ENCODE measurements at places on chromosomes 6 and 20.

GRCh38 chr6:88637761-88638545, 325.5 kb downstream of the RNGTT start:
- DNase-seq: no peak

- DNase-seq: no peak
Measured at GRCh38 chr6:29547573-29547972, 12.0 kb downstream of the UBD start.

- peak; percentile 69 for DNase-seq
Measured at GRCh38 chr20:32610472-32611218, 25.5 kb upstream of the NOL4L start.

GRCh38 chr6:105494688-105495087, 91.8 kb upstream of the PREP start:
- no peak for DNase-seq

DNA sequence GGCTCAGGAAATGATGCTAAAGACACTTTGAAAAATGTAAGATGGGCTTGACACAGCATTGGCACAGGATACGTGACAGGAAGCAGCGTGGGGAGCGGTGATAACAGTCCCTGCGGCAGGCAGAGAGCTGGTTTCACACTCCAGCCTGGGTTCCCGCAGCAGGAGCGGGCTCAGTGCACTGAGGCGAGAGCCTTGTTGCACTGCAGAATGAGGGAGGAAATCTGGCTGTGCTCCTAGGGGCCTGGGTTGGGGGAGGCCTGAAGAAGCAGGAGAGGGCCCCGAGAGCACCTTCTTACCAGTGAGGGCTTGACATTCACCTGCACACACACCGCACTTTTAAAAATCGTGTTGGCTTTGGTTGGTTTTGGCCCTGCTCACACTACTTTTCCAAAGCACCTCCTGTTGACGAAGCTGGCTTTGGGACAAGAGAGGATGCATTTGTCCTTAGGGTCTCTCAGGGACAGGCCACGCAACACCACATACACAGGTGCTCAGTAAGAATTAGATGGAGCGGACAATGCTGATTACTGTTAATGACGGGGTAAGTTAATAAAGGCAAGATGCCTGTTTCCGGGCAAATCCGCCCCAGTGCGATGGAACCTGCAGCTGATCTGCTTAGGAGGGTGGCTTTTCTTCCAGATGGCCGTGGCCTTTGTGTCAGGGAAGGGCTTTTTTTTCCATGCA, 49.4 kb upstream of the ARMC2 start:
- no peak for DNase-seq

DNA sequence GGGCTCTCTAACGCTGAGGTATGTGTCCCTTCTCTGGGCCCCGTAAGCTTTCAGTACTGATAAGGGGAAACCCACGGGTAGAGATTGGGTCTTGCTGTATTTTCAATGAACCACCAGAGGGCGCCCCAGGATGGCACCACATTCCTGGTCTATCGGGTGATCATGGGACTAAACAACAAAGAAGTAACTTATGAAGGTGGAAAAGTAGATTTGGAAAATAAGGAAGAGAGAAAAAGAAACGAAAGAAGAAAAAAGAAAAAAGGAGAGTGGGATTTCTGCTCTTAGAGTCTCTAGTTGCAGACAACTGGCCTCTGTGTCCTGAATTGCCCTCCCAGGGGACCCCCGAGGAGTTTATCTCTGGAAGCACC, 93.8 kb downstream of the GMPR start:
- DNase-seq: peak; percentile 31

GRCh38 chr6:164246082-164246481, 831.6 kb downstream of the QKI start:
- DNase-seq: no peak

- DNase-seq: no peak
Measured at GRCh38 chr6:90126839-90127238, 169.8 kb downstream of the BACH2 start.

- DNase-seq: no peak
Measured at GRCh38 chr6:101770116-101770515, 376.6 kb downstream of the GRIK2 start.

DNA sequence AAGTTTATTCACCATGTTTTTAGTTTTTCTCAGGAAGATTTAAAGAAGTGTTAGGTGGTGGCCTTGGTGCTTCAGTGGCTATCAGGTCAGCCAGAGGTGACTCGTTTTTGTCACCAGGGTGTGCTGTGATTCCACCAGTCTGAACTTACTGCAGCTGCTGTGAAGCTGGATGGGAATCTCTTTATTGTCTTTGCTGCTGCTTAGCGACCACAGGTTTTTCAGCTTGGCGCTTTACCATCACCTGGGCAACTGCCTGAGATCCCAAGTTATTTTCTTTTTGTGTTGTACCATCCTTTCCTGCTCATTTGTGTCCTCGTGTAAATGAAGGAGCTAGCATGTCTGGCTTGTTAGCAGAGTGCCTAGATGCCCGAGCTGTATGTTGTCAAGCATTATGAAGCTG, 146.9 kb downstream of the MACROD2 start:
- peak; percentile 56 for DNase-seq

- DNase-seq: no peak
Measured at GRCh38 chr6:113011801-113012200, 664.7 kb downstream of the RFPL4B start.

DNA sequence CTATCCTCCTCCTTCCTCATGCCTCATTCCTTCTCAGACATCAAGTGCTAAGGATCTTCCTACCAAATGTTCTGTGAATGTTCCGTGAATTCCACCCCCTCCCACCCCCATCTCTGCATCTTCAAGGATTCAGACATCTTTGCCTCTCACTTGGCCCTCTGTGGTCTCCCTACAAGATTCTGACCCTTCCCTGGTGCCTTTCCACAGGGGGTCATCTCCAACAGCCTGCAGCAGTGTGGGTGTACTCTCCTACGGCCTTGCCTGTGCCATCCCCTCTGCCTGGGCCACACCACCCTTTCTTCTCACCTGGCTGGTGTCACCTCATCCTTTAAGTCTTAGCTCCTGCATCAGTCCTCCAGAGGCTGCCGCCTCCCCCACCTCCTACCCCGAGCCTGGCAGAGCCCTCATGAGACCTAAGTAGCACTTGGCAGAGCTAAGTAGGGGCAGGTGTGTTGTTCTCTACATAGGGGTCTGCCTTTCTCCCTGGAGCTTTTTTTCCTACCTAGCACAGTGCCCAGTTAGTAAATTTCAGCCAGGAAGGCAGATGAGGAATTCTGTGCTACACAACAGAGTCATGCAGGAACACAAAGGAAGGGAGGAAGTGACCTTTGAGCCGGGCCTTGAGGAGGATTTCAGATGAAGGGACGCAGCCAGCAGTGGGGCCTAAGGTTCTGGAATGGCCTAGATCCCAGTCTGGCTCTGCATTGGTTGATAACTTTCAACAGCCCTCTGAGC, 43.1 kb downstream of the TM9SF4 start:
- no peak for DNase-seq

DNA sequence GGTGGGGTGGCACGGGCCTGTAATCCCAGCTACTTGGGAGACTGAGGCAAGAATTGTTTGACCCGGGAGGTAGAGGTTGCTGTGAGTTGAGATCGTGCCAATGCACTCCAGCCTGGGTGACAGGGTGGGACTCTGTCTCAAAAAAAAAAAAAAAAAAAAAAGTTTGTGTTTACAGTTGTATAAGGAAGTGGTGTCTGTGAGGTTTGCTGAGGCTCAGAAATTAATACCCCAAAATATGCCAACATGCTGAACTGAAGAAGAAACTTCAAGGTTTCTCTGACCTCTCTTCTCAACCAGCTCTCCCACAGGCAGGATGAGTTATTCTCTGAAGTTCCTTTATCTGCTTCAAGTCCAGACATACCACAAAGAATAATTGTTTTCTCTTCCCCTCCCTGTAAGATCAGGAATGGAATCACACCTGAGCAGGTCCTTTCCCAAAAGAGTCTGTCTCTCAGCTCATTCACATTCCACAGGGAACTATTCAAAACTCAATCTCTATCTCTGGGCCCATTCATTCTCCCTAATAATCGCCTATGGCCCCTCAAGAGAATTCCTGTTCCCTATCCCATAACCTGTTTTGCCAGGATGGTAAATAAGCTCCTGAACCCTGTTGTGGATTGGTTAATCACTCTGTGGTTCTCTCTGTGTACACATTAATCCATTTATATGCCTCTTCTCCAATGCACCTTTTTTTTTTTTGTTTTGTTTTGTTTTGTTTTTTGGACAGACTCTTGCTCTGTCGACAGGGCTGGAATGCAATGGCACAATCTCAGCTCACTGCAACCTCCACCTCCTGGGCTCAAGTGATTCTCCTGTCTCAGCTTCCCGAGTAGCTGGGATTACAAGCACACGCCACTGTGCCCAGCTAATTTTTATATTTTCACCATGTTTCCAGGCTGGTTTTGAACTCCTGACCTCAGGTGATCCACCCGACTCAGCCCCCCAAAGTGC, 17.4 kb upstream of the KIFC1 start:
- DNase-seq: no peak

DNA sequence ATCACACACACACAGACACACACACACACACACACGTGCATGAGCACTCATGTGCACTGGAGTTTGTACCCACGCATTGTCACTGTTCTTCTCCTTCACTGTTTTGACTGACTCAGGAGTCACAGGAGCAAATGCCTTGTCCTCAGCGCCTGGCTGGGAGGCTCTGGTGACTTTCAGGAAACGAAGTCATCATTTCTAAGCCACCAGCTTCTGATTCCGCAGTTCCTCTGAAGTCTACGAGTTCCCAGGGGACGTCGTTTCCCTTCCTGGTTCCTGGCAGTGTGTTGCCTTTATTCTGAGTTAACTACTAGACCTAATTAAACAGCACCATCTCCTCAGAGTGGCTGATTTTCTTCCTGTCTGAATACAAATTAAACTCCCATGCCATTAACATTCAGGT, 82.2 kb upstream of the PMEPA1 start:
- no peak for DNase-seq

DNA sequence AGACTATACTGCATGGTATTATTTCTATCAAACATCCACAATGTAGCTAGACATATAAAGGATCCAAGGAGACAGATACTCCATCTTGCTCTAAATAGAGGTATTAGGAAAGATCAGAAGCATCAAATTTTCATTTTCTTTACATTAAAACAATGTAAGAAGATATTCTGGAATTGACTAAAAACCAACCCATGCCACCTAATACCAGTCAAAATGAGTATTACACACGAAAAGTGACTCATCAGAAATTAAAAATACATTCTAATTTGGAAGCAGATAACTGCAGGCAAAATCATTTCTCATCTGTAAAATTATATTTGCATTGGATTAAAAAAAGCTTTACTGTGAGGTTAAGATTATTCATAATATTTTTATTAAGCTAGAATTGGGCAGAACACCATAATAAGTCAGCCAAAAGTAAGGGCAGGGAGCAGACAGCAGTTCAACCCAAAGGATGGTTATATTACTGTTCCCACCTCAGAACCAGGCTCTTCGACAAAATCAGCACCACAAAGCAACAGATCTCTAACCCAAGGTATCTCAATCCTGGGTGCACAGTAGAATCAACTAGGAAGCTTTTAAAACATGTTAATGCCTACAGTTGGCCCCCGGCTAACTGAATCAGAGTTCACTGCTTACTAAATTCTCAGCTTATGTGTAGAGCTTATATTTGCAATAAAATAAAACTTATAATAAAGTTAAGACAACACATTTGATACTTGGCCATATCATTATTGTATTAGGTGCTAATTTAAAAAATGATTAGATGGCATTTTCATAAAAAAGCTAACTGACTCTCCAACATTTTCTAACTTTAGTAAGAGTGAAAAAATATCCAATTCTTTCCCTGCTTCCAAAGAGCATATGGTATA, 35.2 kb downstream of the SAMD3 start:
- DNase-seq: no peak

GRCh38 chr6:45209762-45210161, 118.4 kb upstream of the RUNX2 start:
- DNase-seq: no peak

GRCh38 chr20:41125530-41126457, 11.5 kb upstream of the PLCG1 start:
- no peak for DNase-seq

DNA sequence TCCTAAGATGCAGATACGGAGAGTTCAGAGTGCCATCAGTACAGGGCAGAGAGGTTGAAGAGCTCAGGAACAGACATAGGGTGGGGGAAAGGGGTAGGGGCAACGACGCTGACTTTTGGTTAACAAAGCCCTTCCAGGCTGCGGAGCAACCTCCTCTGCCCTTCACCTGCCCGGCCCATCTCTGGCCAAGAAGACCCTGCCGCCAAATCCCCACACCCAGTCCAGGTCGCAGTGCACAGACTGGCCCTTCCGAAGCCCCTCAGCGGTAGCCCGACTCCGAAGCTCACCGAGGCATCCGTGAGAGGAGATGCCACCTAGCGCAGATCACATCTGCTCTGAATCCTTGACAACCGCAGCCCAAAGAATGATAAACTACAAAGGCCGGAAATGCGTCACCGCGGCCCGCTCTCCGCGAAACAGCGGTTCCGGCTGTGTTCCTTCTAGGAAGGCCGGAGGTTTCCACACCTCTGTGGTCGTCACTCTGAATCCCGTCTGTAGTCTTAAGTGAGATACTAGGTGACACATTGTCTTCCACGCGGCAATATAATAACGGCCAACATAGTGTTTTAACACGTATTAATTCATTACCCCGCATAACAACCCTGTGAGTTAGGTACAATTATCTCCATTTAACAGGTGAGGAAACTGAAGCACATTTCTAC, at the start of gene ZSCAN23:
Gene ZSCAN23, minus strand, starts transcription at position 380 of the 662 bp plus-strand sequence. CDS start 7,225 bp downstream, outside the sequence.
- peak; percentile 67 for DNase-seq

GRCh38 chr20:9400171-9401025, 114.0 kb upstream of the LAMP5 start:
- DNase-seq: no peak

Data from NCI-H1092 (cell line).